ENCODE measurements at places on chromosomes 12 and 14. TPM values are rescaled to one million over a fixed set of nuclear protein-coding genes. Genes with fewer than 3 reads are reported as not detected.

TMEM30B gene
- 1.9 TPM for total RNA-seq

DNA sequence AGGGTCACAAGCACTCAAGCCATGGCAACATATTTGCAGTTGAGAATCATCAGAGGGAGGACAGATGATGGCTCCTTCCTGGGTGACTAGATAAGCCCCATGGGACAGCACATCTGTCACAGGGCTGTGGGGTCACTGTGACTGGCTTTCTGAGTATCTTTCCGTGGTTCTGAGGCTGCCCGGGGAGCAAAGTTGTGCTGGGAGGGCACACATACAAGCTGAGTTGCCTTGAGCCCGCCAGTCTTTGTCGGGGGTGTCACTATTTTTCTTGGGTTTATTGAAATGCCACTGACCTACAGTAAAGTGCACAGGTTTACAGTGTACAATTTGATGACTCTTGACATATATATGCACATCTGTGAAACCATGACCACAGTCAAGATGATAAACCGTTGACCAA, 17.2 kb upstream of the KIF26A start:
- DNase-seq = no peak

DNA sequence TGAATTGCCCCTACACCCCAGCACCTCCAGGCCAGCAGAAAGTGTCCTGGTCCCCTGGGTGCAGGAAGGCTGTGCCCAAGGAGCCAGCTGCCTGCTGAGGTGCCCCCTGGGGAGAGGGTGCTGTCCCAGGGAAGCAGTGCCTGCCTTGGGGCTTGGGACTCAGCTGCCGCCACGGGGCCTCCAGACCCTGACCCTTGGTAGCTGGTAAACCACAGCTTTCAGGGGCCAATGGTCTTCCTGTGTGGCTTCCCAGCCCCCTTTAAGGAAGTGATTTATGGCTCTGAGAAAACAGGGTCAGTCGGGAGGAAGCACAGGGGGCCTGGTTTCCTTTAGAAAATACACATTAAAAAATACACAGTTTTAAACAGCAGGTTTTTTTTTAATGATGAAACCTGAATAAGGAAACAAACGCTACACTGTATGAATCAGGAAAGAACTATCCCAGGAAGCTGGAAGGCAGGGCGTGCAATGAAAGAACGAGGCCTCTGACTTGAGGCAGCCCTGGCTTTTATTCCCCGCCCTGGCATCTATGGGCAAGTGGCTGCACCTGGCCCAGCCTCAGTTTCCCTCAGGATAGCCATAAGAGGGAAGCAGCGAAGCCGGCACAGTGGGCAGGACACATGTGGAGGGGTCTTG, 40.6 kb upstream of the EML1 start:
- DNase-seq = no peak

GRCh38 chr12:30106204-30106965, 322.6 kb upstream of the TMTC1 start:
- no peak for DNase-seq

All from CD8-positive, alpha-beta memory T cell (primary cell).